ENCODE measurements at places on chromosomes 6 and 20.

DNA sequence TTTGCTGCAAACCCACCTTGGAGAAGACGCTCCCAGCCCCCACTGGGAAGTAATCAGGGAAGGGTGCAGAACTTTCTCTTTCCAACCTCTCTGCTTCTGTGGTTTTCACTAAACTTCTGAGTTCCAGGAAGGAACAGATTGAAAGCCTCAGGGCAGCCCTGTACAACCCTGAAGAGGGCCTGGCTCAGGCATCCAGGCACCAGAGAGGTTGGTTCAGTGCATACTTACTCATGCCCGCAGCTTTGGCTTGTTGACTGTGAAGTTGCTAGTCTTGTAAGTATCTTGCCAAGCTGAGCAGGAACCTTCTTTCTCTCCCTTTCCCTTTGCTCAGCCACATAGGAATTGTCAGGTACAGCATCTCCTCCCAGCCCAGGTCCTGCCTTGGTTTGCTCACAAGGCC is 272.2 kb upstream of the FOXQ1 start:
- DNase-seq = no peak

- no peak for DNase-seq
Observed at GRCh38 chr20:8562356-8562755, 430.3 kb downstream of the PLCB1 start.

DNA sequence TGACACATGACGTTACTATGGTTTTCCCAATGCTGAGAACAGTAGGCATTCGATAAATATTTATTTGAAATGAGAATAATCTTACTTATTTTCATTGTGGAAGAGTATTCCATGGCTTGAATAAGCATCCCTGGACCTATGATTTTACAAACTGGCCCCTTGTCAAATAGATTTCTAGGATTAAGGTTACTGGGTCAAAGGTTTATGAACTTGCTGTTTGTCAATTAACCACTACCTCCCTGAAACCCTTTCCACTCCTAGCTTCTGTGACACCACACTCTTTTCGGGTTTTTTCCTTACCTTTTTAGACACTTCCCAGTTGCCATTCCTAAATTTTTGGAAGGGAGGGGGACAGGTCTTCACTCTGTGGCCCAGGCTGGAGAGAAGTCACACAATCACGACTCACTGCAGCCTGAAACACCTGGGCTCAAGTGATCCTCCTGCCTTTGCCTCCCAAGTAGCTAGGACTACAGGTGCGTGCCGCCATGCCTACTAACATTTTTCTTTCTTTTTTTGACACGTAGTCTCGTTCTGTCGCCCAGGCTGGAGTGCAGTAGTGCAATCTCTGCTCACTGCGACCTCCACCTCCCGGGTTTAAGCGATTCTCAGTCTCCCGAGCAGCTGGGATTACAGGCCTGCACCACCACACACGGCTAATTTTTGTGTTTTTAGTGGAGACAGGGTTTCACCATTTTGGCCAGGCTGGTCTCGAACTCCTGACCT is 5.1 kb upstream of the SRSF6 start:
- no peak for DNase-seq

GRCh38 chr6:50716899-50717509 is 3.7 kb downstream of the TFAP2D start:
- DNase-seq = no peak

Data from MV-4-11 (cell line).